Stimulated activated naive CD8-positive, alpha-beta T cell treated with anti-CD3 and anti-CD28 coated beads, Interleukin-15, Interleukin-2, amounts not matched to agents 100 U/mL and 50 U/mL, for 24 hours (primary cell): ENCODE measurements at places on chromosomes 2 and 18.

DNA sequence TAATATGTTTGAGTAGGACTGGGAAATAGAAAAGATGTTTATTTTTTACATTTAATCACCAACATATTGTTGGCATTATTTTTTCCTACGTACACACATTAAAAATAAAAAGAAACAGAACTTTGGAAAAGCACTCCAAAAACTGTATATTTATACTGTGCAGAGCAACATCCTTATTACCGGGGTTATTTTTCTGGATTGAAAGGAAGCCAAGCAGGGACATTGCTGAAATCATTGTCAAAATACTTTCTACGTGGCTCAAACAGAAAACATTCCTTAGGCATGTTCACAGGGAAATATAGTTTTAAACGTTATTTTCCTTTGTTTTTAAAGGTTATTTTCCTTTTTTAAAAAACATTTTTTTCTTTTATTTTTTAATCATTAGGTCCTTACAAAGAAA, 315.0 kb upstream of the SMIM21 start:
- DNase-seq: no peak

DNA sequence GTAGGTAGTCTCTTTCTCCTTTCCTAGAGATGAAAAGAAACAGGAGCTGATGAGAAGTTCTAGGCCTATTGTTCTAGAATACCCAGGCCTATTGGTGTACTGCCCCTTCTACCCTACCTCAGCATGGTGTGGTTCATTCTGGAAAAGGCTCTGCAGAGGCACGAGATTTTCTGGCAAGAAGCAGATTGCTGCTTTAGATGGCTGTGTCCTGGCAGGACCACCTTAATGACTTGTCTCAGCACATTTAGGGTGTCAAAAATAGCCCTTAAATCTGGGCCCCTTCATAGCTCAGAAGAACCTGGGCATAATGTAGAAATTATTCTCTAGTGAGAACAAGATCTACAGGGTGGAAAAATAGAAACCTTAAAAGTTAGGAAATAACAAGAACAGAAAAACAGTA, 87.9 kb downstream of the BCL2L11 start:
- DNase-seq: no peak

DNA sequence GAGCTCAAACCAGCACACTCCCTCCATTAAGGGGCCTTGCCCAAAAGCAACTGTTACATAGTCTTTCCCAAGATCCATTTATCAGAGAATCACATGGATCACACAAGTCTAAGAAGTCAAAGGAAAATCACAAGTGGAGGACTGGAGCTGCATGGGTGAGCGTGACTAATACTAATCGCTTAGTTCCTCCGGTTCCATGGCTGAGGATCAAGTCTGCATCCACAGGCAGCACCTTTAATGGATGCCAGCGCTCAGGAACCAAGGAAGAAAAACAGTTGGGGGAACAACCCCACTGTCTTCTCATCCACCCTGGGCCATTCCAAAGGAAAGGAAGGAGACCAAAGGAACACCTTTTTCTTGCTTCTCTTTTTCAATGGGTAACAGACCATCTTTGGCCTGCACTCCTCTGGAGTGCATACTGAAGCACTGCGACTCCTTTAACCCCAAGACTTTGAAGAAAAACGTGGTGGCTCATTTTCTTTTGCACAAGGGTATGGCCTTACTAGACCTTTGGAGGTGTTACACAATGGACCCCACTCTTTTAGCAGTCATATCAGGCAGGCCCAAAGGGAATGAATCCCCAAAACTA, 9.2 kb upstream of the WDR33 start:
- DNase-seq: no peak

DNA sequence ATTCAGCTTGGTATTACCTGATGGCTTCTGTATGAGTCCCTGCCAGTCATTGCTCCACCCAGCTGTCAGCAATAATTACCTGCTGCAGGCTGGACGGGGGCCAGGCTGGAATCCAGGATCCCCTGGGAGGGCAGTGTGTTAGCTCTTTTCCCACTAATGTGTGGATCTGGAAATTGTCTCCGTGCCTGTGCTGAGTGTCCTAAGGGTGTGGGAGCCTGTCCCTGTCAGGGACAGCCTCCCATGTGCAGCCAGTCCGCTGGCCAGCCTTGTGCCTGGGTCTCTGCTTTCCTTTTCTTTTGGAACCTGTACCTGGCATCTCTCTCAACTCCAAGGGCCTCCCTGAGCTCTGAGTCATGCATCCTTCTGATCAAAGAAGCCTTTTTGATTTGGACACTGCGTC, 107.2 kb upstream of the SPRED2 start:
- DNase-seq: no peak

DNA sequence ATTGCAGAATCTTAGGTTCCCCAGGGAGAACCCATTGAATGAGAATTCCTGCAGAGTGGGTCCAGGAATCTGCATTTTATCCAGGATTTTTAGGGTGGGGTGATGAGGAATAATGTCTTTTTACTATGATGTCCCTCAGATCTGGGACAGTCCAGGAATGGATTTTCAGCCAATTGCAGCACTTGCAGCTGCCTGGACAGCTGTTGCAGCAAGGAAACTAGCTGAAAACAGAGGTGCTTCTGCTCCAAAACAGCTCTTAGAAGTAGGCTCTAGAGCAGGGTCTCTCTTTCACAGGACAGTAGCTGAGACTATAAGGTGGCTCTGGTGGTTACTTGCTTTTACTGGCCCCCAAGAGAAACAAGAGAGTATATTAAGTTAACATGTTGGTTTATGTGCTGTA, 9.1 kb downstream of the GLI2 start:
- no peak for DNase-seq

- DNase-seq: no peak
These were observed 163.6 kb upstream of the VRK2 start for GRCh38 chr2:57882895-57883515.

DNA sequence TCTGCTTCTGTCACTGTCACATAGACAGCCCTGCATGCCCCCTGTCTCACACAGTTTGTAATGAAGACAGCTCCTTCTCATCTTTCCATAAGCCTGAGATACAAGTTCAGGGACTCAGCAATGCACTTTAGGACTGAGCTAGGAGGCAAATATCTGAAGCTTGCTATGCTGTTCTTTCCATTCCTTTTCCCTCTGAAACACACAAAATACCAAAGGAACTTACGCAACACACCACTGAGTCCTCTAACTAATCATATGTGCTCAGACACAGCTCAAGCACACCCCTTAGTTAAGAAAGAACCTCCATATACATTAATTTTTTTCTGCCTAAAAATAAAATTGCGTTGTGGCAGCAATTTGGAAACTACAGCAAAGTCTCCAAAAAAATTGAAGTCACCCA, 17.9 kb downstream of the SERPINB8 start:
- DNase-seq: no peak

DNA sequence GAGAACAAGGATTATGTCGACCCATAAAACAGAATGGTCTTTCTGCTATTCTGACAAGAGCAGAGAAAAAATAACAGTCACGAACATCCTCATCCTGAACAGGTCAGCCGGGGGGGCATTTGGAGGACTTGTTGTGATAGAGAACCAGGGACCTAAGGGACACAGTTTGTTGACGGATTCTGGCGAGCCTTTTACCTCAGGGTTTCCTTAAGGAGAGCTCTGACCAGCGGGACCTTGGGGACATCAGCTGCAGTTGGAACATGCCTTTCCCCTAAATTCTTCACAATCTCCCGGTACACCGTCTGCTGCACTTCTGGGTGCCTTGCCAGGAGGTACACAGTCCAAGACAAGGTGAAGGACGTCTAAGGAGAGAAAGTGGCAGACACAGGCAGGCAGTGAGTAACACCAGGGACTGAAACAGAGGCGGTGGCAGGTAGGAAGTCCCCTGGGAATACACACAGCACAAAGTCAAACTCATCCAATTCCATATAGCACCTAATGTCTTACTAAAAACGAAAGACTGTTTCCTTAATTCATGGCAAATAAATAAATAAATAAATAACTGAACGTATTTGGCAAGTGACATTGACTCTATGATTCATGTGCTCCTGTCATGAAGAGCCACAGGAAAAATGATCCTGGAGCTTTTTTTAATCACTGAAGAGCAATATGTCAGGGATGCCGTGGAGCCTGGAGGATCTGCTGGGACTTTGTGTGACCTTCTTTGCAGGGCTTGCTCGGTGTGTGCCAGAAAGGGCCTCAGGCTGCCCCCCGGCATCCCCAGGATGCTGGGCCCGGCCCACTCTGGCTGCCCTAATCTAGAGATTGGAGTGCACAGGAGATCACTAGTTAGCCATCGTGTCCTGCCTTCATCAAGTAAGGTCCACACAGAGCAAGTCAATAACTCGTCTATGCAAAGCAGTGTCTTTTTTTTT, 24.7 kb downstream of the CYP27C1 start:
- DNase-seq: no peak

DNA sequence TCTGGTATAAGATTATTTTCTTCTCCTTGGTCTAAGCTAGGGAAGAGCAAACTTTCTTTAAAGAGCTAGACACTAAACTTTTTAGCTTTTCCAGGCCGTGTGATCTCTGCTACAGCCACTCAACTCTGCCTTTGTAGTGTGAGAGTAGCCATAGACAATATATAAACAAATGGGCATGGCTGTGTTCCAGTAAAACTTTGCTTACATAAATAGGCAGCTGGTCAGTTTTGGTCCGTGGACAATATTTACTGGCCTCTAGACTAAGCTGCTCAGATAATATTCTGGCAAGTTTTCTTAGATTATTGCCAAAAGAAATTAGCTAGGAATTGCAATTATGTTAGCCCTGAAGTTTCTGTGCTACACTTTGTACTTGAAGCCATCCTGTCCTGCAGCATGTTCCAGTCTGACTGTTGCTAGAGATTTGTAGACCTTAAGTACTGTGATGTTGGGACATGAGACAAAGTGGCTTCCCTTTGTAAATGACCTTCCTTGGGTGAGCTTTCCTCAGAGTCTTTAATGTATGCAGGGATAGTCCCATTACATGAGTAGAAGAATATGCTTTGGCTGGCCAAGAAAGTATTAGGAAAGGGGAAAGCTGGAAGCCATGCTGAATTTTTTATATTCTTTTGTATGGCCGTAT, 126.9 kb downstream of the SOX11 start:
- no peak for DNase-seq

DNA sequence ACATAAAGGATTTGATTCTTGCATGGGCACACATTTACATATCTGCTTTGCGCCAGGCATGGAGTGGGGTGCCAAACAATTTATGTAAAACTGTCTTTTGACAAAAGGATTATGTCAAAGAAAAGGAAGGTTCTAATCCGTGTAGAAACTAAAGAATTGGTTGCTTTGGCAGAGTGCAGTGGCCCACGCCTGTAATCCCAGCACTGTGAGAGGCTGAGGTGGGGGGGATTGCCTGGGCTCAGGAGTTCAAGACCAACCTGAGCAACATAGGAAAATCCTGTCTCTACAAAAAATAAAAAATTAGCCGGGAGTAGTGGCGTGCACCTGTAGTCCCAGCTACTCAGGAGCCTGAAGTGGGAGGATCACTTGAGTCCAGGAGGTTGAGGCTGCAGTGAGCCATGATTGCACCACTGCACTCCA, 1.1 kb upstream of the MTERF4 start:
- DNase-seq: no peak

DNA sequence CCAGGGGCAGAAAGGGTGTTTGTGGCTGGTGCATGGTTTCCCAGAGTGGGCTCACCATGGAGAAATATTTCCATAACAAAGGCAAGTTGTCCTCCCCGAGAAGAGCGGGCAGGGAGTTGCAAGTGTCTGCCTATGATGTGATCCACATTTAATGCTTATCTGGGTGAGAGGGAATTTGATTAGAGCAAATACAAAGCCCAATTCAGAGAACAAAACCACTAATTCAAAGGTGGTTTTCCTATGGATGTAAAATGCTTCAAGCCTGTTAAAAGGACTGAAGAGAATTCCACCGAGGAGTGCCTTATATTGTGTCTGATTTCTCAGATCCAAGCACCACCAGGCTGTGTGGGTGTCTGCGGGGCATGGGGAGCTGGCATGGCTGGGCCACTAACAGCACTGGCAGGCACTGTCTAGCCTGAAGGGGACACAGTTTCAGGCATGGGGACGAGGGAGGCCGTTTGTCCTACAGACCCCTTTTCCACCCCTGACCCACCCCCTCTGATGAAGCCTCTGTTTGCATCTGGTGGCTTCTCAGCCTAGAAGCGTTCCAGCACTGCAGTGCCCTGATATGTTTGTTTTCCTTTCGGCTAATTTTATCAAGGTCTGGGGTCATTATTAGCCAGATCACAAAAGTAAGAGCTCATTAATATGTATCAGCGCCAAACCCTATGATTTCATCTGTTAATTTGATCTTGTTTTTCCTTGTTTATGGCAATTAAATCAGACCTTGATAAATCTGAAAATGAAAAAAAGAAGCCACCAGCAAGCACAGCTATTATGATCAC, 357.3 kb downstream of the HRH4 start:
- DNase-seq: no peak

- no peak for DNase-seq
These were observed 183.3 kb upstream of the TRIB2 start for GRCh38 chr2:12533337-12534005.

DNA sequence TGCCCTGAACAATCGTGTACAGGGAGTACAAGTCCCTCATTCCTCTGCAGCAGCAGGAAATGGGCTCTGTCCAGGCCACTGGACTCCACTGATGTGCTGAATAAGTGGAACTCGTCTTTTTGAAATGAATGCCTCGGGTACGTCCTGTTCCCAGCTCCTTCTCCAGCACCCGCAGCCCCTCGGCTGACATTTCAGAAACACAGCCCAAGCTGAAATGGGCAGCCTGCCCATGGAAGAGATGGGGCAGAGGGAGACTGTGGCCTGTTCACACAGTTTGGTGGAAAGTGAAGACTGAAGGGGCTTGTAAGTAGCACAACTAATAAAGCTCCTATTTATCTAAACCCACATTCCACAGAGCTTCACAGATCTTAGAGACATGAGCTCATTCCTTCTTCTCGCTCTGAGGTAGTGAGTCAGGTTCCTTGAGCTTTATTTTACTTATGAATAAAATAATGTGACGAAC, 498.6 kb downstream of the TXNL1 start:
- no peak for DNase-seq

GRCh38 chr2:37456479-37456878, 112.0 kb downstream of the QPCT start:
- no peak for DNase-seq

DNA sequence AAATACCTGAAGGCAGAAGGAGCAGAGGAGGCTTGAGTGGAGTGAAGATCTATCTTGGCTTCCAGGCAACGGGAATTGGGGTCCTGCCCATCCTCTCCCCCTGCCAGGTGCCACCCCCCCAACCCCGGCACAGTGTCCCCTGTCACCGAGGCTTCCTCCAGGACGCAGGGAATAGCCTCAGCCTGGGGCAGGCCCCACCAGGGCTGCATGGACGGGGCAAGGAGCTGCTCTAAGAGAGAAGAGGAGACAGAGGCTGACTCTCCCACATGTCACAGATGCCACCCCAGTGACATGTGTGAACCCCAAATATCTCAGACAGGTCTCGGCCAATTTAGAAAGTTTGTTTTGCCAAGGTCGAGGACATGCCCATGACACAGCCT, 42.1 kb downstream of the PXDN start:
- no peak for DNase-seq

GRCh38 chr2:68417926-68418325, 49.2 kb downstream of the FBXO48 start:
- DNase-seq: no peak

- no peak for DNase-seq
These were observed 1.2 kb upstream of the HAAO start for GRCh38 chr2:42793334-42794270.
